ENCODE measurements at places on chromosomes 12 and 14.

DNA sequence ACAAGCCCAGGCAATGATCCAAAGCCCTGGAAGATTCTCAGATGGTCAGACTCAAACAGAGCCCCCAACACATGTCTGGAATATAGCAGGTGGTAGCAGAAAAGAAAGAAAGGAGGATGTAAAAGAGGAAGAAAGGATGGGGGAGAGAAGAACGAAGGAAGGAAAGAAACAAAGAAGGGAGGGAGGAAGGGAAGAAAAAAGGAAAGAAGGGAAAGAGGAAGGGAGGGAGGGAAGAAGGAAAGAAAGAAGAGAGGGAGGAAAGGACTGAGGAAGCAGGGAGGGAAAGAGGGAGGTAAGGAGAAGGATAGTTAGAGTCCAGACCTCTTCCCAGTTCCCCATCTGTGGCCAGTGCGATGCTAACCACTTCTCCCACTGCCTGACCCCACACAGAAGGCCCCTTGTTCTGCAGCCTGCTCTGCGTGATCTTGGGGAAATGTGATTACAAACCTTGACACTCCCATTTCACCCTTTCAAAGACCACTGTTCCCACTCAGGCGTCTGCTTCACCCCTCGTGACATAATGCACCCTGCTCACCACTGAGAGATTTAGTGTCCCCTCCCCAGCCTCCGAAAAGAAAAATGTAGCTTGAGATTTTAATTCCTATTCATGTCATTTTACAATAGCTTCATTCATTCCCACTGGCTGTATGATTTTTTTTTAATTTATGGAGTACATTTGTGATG lies 357.9 kb downstream of the BCL11B start:
- no peak for DNase-seq

- peak; percentile 64 for DNase-seq
These were observed 2.4 kb downstream of the TMEM121 start for GRCh38 chr14:105528586-105529318.

GRCh38 chr14:68771631-68772030 lies 21.2 kb downstream of the ZFP36L1 start:
- DNase-seq = no peak

DNA sequence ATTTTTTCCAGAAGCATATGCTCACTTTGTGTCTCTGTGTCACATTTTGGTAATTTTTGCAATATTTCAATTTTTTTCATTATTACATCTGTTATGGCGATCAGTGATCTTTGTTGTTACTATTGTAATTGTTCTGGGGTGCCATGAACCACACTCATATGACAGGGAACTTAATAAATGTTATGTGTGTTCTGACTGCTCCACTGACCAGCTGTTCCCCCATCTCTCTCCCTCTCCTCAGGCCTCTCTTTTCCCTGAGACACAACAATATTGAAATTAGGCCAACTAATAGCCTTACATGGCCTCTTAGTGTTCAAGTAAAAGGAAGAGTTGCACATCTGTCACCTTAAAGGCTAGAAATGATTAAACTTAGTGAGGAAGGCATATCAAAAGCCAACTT lies 46.0 kb downstream of the SCN8A start:
- DNase-seq = no peak

DNA sequence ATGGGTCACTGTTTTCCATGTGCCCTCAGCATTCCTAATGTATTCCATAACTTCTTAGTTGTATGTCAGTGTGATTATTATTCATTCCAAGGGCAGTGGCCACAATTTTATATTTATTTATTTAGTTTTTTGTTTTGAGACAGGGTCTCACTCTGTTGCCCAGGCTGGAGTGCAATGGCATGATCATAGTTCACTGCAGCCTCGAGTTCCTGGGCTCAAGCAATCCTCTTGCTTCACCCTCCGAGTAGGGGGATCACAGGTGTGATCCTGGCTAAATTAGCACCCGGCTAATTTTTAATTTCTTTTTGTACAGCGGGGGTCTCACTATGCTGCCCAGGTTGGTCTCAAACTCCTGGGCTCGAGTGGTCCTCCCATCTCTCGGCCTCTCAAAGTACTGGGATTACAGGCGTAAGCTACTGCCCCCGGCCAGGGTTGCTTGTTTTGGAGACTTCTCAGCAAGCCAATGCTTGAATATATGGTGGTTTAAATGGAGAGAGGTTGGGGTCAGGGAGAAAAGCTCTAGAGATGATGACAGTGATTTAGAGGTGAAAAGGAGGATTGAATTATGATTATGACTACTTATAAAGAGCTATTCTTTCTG lies 7.6 kb downstream of the GPRC5A start:
- DNase-seq = no peak

DNA sequence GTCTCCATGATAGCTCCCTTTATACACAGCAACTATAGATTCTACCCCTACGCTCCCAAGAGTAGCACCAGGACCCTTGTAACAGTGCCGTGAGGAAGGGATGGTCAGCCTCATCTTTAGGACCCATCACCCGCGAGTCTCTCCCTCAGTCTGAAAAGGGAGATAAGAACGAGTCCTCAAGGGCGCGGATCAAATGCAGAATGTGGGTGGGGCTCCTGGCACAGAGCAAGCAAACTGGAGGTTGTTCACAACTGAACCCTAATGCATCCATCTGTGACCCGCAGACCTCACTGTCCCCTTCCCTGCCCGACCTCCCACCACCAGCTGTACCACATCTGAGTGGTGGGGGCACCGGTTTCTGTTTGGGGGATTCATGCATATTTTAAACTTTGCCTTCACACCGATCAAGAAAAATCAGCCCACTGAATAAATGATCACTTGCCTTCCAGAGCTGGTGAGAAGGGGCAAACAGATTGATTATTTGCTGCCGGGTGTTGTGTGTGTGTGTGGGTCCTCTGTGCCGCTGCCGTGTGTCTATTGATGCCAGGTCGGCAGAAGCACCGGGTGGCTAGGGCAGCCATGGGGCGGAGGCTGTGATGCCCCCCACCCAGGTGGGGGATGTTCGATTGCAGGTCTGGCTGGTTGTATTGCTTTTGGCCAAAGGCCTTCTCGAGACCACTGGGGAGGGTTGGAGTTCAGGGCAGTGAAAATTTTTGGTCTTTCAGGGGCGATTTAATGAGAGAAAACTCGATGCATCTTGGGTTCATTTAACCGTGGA lies 35.7 kb upstream of the BEGAIN start:
- DNase-seq = no peak

- DNase-seq = no peak
These were observed 8.9 kb downstream of the CDKN1B start for GRCh38 chr12:12725956-12726554.

GRCh38 chr14:91402771-91403600 lies 14.6 kb downstream of the CCDC88C start:
- DNase-seq = no peak

- DNase-seq = no peak
These were observed 1486.6 kb downstream of the AACS start for GRCh38 chr12:126551869-126552268.

- DNase-seq = peak; percentile 33
These were observed at the start of gene AMDHD1 for GRCh38 chr12:95943330-95943842. Gene AMDHD1, plus strand, starts transcription at chr12:95943331. Its CDS starts 68 bp downstream, at chr12:95943399.

GRCh38 chr14:80356413-80356812 lies 145.1 kb upstream of the DIO2 start:
- no peak for DNase-seq

- DNase-seq = no peak
These were observed 161.2 kb downstream of the DAD1 start for GRCh38 chr14:22427771-22428231.

DNA sequence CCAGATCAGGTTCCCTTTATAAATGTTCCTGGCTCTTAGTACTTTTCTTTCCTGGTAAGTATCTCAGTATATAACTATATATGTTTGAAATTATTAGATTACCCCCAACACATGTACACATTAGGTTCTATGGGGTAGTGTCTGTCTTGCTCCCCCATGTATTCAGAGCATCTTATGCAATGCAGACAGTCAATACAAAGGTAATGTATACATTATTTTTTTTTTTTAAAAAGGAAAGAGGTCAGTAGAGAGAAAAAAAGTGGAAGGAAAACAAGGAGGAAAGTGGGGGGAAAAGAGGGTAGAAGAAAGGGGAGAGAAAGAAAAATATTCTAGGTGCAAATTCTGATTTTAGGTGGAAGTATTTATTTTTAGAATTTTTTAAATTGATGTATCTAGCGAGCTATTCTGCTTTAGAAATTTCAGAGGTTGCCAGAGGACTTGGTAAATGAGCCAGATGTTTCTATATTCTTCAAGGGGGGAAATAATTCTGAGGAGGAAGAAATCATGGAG lies 157.9 kb downstream of the STXBP6 start:
- DNase-seq = no peak

- no peak for DNase-seq
These were observed 287.5 kb downstream of the GALC start for GRCh38 chr14:87705439-87705896.

DNA sequence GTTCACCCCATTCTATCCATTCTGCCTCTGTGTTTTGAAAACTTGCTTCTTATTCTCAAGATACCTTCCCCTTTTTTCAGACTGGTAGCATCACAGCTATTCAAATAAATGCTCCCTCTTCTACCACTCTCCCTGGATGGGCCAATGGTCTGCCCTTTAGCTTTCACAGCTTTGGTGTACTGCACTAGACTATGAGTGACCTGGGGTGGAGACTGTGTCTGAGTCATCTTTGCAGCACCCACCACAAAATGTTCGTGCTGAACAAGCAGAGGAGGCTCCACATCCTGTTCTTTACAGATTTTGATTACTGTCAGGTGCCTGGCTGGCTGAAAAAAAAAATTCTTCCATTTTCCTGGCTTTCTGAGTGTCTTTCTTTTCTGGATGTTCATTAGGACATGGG lies 1104.1 kb upstream of the TMEM132C start:
- DNase-seq = peak; percentile 34

- DNase-seq = no peak
These were observed 956.7 kb upstream of the SEL1L start for GRCh38 chr14:82490397-82490796.

GRCh38 chr12:65444996-65445395 lies 166.5 kb downstream of the MSRB3 start:
- no peak for DNase-seq

DNA sequence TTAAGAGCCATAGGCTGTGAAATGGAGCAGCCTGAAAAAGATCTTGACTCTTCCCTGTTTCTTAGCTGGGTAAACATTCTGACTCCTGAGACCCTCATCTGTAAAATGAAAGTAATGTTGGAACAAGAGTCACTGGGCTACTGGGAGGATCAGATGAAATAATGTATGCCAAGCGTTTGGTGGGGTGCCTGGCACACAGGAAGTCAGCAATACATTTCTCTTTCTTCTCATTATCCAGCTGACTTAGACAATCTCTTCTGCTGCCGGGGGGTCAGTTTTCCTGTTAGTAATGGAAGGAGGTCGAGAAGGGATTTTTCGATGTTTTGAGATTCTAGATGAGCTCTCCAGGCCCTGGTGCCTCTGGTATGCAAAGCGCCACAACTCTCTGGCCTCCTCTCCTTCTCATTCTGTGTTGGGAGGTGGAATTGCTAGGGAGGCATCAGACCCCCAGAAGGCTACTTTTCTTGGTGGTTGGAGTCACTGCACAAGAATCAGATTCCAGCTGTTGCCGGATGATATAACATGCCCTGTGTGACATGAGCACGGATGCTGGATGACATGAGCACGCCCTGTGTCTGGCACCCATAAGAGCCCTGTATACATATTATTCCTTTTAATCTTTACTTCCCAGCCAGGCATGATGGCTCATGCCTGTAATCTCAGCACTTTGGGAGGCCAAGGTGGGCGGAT lies 4.3 kb downstream of the OASL start:
- no peak for DNase-seq

GRCh38 chr12:95986635-95987570 lies 9.2 kb downstream of the HAL start:
- DNase-seq = no peak

GRCh38 chr14:68584786-68585185 lies 208.1 kb downstream of the ZFP36L1 start:
- DNase-seq = no peak

- no peak for DNase-seq
These were observed 65.5 kb upstream of the BEGAIN start for GRCh38 chr14:100652744-100653143.

- DNase-seq = no peak
These were observed 13.0 kb downstream of the TRMT61A start for GRCh38 chr14:103541709-103542604.

GRCh38 chr14:78725086-78725485 lies 554.9 kb downstream of the NRXN3 start:
- no peak for DNase-seq

Measured in activated CD4-positive, alpha-beta T cell treated with anti-CD3 and anti-CD28 coated beads, Interleukin-2, amount 50 U/mL, for 4 hours (primary cell).